ENCODE measurements at places on chromosomes 2 and 18.

DNA sequence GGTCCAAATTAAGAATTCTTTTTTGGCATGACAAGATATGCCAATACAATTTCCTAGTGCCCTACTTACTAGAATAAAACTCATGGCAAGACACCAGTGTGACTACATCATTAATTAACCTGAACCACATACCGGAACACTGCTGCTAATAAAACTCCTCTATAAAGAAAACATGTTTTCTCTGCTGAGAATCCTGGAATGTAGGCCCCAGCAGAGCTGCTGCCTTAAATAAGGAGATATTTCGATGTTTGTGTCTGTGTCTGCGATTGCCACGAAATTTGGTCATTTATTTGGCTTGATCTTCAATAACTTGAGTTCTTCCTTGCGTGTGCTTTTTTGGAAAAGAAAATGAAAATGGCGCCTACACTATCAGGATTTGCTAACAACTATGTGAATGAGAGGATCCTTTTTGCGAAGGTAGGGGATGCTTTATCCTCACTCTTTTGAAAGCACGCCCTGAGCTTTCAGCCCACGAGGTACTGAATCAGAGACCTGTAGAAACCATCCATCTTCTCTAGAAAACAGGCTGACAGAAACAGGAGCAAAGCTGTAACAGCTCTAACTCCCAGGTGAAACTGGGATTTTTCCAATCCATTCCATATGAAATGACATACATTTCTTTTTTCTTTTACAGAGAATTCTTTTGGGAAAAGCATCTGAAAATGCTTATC lies 27.0 kb downstream of the KLF7 start:
- DNase-seq, result no peak

DNA sequence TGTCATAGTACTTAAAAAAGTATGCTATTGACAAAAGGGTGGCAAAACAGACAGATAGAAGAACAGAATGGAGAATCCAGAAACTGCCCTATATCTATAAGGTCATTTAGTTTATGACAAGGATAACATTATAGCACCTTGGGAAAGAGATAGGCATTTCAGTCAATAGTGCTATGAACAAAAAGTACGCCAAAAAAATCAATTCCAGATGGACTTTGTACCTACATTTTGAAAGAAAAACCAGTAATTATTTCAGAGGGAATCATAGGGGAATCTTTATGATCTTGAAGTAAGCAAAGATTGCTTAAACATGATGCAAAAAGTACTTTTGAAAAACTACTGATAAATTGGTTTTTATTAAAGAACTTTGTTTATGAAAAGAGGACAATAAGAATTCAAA lies 59.9 kb upstream of the SETBP1 start:
- DNase-seq, result no peak

DNA sequence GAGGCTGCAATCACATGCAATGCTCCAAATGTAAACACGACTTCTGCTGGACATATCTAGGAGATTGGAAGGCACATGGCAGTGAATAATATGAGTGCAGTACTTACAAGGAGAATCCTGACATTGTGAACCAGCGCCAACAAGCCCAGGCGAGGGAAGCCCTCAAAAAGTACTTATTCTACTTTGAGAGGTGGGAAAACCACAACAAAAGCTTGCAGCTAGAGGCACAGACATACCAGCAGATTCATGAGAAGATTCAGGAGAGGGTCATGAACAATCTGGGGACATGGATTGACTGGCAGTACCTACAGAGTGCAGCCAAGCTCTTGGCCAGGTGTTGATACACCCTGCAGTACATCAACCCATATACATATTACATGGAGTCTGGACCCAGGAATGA lies 475.7 kb upstream of the CDH2 start:
- no peak for DNase-seq

GRCh38 chr2:100359576-100359975 lies 37.3 kb upstream of the LONRF2 start:
- no peak for DNase-seq

DNA sequence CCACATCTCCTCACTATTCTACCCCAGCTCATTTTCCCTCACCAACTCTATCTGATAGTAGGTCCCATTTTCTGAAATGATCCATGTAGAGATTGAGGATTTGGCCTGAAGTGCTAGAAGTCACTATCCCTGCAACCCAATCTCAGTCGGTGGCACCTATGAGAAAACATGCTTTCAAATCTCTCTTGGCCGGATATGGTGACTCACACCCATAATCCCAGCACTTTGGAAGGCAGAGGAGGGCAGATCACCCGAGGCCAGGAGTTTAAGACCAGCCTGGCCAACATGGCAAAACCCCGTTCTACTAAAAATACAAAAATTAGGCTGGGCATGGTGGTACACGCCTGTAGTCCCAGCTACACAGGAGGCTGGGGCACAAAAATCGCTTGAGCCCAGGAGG lies 19.1 kb upstream of the MARCHF4 start:
- DNase-seq, result no peak

DNA sequence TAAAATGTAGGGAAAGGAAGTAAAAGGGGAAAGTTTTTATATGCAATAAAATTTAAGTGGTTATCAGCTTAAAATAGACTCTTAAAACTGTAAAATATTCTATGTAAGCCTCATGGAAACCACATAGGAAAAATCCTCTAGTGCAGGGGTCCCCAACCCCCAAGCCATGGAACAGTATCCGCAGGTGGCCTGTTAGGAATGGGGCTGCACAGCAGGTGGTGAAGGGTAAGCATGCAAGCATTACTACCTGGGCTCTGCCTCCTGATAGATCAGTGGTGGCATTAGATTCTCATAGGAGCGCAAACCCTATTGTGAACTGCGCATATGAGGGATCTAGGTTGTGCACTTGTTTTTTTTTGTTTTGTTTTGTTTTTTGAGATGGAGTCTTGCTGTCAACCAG lies 1409.3 kb upstream of the CDH2 start:
- no peak for DNase-seq

DNA sequence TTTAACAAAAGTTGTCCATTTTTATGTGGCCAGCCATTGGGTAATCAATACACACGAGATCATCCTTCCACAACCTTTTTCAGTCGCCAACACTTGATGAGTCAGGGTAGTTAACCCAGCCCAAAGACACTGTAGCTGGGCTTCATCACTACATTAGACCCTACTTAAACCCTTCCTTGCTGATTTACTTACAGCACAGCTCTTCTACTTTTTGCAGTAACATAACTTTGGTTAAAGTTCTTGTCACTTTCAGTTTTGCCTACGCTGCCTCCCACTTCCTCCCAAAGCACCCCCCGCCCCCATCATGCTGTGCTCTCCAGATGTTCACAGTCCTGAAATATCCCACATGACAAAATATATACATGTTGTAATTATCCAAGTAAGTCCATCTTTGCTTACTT lies 103.6 kb downstream of the CDK15 start:
- DNase-seq, result peak; percentile 60

DNA sequence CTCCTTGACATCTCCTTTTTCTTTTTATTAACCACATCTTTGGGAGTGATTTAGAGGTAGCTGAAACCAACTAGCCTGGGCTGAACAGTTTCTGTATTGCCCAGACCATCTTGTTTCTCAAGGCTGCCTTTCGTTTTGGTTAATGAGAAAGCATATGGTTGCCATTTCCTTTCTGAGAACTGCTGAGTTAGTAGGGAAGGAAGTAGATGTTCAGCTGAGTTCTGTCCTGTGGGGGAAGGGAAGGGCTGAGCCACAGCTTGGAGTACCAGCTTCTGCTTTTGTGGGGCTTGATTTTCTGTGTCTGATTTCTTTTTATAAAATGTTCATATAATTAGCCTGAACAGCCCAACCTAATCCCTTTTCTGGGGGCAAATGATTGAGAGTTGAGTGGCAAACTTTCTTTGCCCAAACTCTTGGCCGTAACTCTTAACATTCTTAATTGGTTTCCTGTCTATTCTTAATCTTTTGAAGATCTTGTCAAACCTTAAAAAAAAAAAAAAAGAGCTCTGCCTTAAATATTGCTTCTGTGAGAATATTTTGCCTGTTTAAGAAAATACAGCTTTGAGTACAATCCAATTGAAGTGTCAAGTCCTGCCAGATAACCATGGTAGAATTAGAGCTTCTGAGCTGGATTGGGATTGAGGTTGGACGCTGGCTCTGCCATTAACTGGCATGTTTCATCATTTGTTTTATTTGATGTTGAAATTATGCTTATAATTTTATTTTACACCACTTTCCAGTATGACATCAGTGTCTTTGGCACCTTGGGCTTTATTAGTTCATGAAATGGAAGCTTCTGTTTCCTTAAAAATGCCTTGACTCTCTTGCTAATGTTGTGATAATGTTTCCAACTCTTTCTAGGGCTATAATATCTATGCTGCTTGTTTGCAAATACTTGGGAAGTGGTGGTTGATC lies 1.9 kb upstream of the NABP1 start:
- DNase-seq, result peak; percentile 59

DNA sequence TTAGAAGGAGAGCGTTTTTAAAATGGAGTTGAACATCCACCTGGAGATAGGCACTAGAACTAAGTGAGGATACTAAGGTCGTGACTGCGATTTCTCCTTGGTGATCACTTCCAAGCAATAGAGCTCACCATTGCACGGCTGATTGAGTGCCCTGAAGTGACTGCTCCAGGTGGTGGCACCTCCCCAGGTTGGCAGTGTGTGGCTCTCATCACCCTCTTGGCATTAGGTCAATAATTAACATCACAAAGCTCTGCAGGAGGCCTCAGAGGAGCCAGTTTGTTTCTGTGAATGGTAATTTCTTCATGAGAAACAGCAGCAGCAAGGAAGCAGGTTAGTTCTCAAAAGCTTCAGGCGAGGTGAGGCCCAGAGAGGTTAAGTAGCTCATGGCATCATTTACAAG lies 259.6 kb downstream of the CLIP4 start:
- DNase-seq, result no peak

- DNase-seq, result no peak
Observed at GRCh38 chr2:16094811-16095210, 154.5 kb downstream of the MYCN start.
